ENCODE measurements at places on chromosomes 3 and 15.

- no peak for DNase-seq
Observed at GRCh38 chr3:32842987-32843386, 25.2 kb downstream of the TRIM71 start.

DNA sequence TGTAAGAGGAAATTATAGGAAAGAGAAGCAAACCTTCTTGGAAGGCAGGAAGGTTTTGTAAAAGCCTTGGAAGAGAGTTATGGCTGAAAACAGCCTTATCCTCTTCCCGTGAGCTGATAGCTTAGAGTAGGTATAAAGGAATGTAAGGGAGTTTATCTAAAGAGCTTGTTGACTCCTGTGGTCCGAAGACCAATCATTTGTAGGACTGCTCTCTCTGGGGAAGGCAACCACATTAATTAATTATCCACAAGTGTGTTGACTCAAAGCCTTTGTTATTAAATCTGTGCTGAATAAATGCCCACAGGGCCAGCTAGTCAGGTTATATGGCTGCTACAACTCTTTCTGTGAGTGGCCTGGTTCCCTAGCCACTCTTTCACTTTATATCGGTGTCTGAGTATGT lies 452.1 kb upstream of the RASGRP1 start:
- no peak for DNase-seq

GRCh38 chr3:142501004-142501926 lies 53.4 kb upstream of the XRN1 start:
- DNase-seq, result no peak

DNA sequence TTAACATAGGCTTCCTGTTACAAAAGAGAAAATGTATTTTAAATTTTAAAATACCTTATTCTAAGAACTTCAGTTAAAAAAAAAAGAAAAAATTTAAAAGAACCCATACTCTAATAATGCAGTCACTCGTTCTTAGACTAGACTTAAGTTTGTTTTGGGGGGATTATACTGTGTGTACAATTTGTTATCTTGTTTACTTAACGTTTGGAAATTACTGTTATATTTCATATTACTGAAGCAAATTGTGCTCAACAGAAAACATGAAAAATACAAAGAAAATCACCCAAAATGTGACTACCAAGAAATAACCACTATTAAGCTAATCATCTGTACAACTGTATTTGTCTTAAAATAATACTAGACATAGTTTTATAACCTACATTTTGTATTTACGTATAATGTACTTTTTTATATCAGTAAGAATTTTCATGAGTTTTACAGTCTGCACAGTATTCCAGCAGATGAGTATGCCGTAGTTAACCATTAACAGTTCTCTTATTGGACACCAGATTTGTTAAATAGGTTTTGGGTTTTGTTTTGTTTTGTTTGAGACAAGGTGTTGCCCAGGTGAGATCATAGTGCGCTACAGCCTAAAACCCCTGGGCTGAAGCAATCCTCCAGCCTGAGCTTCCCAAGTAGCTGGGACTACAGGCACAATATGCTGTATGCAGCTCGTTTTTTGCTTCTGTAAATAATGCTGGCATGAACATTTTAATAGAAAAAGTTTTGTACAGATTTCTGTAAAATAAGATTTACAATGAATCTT lies 88.8 kb upstream of the CHD2 start:
- DNase-seq, result no peak

GRCh38 chr15:80957556-80957955 lies 32.1 kb downstream of the MESD start:
- peak; percentile 35 for DNase-seq

DNA sequence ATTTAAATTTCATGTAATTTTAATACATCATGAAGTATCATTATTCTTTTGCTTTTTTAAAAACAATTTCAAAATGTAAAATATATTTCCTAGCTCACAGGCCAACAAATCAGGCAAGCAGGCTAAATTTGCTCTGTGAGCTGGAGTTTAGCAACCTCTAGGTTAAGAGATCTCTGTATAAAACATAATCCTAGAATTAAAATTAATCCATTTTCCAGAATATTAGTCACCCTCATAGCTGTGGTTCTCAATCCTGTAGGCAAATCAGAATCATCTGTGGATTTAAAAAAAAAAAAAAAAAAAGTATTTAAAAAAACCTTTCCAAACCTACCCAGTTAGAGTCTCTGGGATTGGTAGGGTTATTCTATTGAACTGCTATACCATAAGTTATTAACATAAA lies 209.7 kb downstream of the MINAR1 start:
- no peak for DNase-seq
